Activated CD8-positive, alpha-beta memory T cell treated with anti-CD3 and anti-CD28 coated beads, Interleukin-2, amount 50 U/mL, for 4 hours (primary cell): ENCODE measurements at places on chromosomes 7 and 10.

DNA sequence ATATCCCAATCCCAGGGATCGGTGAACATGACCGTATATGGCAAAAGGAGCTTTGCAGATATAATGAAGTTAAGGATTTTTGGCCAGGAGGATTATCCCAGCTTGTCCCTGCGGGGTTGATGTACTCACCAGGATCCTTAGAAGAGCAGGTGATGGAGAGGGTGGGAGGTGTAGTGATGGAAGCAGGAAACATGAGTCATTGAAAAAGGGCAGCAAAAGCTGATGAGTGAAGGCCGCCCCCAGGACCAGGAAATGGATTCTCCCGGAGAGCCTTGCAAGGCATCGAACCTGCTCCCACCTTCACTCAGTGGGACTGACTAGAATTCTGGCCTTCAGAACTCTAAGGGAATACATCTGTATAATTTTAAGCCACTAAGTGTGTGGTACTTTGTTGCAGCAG, 5.2 kb upstream of the NUPR2 start:
- no peak for DNase-seq

DNA sequence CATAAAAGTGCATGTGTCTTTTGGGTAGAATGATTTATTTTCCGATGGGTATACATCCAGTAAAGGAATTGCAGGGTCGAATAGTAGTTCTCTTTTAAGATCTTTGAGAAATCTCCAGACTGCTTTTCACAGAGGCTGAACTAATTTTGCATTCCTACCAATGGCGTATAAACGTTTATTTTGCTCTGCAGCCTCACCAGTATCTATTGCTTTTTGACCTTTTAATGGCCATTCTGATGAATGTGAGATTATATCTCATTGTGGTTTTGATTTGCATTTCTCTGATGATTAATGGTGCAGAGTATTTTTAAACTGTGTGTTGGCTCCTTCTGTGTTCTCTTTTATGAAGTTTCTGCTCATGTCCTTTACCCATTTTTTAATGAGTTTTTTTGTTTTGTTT, 1020.1 kb downstream of the NXPH1 start:
- DNase-seq = no peak

- DNase-seq = no peak
Observed at GRCh38 chr10:11397980-11398580, 213.4 kb downstream of the USP6NL start.

- DNase-seq = no peak
Observed at GRCh38 chr7:38335128-38335491, 61.7 kb upstream of the TARP start.

DNA sequence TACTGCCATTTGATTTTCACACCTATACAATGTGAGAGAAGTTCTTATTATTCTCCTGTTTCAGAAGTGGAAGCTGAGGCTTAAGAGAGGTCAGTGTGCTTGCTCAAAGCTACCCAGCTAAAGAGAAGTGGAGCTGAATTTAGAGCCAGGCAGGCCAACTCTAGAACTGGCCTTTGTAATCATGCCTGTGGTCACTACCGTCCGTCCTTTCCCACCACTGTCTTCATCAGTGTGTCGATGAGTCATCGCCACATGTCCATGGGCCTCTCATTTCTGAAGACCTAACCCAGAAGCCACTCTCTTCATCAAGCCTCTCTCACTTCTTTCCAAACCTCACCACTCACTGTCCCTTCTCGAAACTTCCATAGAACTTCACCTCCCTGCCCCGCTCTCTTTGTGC, 237.8 kb downstream of the KIAA1217 start:
- no peak for DNase-seq

DNA sequence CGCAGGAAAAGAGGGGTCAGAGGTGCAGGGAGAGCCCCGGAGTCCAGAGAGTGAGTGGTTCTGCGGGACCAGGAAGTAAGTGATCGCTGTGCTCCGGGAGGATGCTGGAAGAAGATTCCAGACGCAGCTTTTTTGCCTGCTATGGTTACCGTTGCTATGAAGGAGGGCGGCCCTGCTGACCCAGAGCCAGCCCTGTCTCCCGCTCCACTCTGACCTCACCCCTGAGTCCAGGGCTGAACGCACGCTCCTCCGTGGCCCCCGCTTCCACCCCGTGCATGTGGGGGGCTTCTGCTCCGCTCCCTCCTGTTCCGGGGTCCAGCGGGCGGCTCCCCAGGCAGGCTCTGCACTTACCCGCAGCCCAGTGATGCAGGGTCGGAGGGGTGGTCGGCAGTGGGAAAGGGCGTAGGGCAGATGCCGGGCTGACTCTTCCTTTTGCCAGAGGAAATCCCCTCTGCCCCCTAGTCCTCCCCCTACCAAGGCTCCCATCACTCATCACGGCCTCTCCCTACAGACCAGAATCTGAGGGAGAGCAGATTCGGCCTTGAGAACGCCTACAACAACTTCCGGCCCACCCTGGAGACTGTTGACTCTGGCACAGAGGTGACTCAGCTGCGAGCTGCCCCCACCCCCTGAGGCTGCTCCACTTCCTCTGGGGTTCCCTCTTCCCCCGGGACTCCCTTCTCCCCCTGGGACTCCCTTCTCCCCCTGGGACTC, 2.7 kb upstream of the MUC17 start:
- peak; percentile 67 for DNase-seq
